ENCODE measurements at places on chromosomes 1 and 21.

DNA sequence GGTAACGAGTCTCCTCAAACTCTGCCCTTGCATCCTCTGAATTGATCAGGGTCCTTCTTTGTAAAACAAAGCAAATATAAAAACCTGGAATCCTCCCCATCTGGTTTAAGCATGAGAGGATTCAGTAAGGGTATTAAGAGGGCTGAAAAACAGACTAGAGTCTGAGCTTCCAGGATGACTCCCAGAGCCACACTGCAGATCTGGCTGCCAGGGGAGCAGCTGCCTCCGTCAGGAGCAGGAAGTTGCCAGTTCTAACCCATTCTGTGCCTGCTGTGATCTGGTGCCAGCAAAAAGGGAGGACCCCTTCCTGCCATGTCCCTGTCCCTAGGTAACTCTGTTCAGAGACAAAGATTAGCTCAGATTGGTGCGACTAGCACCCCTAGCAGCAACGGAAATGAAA lies 27.5 kb downstream of the SERTAD4 start:
- peak; percentile 37 for DNase-seq

DNA sequence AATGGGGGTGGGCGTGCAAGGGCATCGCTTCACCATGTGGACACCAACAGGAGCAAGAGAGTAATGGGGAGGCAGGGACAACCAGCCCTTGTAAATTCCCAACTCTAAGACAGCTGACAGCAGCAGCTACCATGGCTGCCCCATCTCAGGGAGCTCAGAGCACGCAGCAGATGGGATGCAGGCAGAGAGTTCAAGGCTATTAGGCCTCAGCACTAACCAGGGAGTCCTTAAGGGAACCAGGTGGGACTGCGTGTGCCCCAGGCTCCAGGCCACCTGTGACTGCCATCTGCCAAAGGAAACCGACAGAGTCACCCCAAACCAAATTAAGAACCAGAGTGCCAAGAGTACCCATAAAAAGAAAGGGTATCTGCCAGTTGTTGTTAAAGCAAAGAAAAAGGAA lies 33.7 kb upstream of the PRDM2 start:
- no peak for DNase-seq

- DNase-seq: no peak
These were observed 35.6 kb downstream of the SOX13 start for GRCh38 chr1:204108312-204109141.

- DNase-seq: no peak
These were observed 72.7 kb downstream of the TRABD2B start for GRCh38 chr1:47924270-47925048.

DNA sequence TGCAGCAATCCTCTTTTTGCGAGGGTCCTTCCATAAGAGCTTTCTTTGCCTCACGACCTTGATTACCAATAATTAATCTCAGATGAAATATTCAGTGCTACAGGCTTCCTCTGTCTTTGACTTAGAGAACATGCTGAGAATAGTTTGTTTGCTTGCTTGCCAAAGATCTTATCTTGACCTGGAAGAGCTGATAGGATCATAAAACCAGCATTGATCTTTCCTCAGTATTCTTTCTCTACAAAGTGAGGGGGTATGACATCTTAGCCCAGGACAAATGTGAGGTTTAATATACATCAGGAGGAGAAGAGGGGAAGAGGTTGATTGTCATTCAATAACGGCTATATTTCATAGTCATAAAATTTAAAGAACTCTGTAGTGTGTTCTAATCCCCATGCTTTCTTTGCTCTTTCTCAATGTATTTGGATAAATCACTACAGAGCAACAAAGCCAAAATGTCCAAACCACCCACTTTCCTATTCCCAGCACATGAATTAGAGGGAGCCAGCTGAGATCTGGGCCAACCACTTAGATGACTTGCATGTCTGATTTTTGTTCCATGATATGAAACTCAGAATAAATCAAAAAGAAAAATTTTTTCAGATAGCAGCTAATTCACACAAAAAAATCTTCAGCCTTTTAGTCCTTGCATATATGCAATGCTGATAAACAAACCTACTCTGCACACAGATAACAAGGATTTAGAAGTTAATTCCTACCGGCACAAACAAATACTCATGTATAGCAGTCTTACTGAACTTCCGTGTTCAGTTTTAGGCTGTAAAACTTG lies 50.5 kb upstream of the IPO9 start:
- DNase-seq: no peak

DNA sequence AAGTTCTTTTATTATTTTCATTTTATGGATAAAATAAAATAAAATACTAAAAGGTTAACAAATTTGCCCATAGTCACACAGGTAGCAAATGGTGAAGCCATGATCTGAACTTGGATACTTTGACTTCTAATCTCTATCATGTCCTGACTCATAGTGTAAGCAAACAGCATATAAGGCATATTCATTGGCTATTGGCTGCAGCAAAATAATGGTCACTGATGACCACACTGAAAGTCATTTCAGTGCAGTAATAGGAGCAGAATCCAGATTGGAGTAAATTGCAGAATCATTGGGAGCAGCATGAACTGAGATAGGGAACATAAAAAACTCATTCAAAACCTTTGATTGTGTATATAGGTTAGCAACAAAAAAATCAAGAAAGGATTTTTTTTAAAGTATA lies 262.9 kb downstream of the PLA2G4A start:
- no peak for DNase-seq

DNA sequence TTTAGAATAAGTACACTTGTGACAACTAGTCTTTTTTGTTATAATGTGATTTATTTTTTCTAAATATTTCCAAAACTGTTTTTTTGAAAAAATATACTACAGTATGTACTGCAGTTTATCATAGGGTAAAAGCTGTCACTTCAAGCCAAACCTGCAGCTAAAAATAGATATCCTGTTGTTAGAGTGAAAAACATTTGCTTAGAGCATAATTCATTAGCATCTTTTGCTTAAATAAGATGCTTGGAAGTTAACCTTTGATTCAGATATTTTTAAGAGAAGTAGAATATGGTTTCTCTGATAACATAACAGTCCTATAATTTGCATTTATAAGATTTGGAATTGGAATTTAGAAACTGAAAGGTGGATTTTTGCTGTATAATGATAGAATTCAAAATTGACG lies 21.5 kb downstream of the PRKACB start:
- no peak for DNase-seq

All from AG20443 (cell line).